NCI-H526 (cell line): ENCODE measurements at places on chromosomes 16 and 17.
A peak's percentile ranks its signal among the peaks of the same experiment; 100 is the strongest.

DNA sequence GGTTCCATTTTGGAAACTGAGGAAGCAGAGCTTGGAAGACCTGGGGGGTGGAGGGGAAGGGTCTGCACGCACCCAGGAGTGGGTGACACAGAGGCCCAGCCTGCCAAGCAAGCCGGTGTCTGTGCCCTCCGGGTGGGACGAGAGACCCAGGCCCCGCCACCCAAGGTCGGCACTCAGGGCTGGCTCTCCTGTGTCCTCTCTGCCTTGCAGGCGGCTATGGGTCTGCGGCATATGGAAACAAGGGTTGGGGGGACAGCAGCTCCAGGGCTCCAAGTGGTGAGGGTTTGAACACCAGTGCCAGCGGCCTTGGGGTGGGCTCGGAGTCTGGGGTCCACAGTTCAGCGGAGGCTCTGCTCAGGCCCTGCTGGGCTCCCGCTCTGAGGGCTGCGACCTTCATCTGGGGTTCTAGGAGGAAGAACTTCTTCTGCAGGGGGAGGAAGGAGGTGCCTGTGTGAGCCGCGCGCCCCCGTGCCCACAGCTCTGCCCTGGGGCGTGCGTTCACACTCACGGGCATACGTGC lies 4.6 kb upstream of the CD7 start:
- no peak for DNase-seq

DNA sequence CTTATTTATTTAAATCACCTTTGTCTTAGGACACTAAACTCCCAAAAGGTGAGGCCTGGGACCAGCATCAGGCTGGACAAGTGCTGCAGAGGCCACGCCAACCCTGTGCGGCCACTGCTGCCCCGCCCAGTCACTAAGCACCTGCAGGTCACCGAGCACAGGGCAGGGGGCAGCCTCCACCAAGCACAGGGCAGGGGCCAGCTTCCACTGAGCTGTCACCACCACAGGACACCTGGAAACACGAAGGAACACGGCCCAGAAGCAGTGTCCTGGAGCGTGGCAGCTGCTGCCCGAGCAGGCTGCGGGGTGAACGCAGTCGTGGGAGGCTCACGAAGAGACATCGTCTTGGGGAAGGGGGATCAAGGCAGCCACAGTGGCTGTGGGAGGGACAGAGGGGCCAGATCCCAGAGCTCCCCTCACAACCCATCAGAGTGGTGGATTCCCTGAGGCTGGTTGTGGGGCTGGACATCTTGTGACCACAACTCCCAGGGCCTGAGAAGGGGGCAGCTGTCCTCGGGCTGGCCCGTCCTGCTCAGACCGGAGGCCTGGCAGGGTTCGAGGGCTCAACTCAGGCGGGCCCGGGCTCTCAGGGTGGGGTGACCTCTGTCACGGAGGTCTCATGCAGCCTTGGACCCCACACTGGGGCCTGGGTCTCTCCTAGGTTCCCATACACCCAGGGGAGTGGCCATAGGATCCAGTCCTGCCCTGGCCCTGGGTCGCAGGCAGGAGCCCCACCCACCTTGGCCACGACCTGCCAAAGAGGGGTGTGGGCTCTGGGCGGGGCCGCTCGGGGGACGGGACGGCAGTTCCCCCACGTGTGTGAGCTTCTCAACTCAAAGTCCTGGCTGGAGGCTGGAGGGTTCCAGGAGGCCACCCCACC lies 18.7 kb downstream of the RAB40B start:
- no peak for DNase-seq

DNA sequence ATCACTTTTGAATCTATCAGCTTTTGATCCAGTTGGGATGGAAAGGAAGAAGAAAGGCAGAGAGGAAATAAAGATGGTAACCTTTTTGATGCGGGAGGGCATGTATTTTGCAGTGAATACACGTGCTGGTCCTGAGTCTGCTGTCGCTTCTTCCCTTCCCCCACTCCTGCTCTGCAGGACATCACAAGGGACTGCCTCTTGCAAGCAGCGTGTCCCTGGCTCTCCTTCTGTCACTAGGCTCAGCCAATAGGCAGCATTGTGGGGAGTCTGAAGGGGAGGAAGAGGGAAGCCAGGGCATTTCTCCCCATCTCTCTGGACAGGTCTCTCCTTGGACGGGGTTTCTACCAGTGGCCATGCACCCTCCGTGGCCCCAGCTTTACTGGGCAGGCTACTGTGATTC lies 15.7 kb upstream of the WFDC1 start:
- no peak for DNase-seq

GRCh38 chr17:78041386-78042179 lies 83.1 kb downstream of the TNRC6C start:
- DNase-seq: no peak

DNA sequence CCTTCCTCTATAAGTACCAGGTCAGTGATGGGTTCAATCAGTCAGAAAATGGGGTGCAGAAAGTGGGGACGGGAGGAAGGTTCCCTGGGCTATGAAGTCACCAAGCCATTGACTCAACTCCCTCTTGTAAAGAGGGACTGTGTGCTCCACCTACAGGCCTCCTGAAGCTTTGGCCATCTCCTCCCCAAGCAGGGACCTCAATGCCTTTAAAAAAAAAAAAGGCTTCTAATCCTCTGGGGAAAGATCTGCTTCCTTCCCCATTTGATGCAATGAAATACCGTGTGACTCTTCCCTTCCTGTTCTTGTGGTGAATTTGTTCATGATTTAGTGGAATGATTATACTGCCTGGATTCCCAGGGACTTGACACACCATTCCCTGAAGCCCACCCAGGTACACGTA lies 30.8 kb downstream of the VWA3A start:
- no peak for DNase-seq

DNA sequence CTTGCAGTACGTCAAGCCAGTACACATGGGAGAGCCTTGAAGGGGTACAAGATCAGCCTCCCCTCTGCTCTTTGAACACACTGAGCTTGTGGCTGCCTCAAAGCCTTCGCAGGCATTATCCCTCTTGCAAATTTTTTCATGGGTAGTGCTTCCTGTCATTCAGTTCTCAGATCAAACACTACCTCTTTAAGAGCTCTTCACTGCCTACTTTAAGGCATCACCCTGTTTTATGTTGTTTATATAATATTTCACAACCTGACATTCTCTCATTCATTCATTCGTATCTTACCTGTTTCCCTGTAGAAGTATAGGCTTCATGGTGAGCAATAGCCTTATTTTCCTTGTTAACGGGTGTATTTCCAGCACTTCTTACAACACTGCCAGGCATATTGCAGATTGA lies 269.1 kb downstream of the CDH13 start:
- no peak for DNase-seq

GRCh38 chr16:68028996-68029395 lies 5.9 kb downstream of the DUS2 start:
- no peak for DNase-seq

- DNase-seq: no peak
Measured at GRCh38 chr16:24729951-24730815, 732 bp downstream of the TNRC6A start.

DNA sequence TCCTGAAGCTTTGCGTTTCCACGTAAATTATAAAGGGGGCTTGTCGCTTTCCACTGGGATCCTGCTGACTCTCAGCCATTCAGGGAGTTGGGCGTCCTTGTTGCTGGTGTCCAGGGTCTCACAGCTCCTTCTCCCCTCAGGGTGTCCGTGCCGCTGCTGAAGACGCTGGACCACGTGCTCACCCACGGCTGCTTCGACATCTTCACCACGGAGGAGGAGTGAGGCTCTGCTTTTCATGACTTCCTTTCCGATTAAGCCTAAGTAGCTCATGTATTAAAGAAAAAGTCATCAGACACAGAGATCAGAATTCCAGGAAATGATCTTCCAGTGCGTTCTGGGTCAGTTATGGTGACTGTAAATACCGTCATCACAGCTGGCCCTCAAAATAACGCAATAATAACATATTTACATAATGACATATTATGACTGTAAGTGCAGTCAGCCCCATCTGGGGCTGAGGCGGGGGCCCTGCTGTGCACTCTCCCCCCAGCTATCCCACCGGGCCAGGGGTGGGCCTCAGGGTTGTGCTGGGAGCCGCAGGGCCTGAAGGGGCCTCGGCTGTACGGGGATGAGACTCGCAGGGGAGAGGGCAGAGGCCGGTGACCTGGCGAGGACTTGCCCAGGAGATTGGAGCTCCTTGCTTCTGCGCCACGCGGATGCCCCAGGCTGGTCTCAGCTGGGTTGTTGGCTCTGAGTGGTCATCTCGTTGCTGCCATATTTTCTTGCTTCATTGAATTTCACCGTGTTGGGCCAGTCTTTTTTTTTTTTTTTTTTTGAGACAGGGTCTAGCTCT lies 92.9 kb upstream of the ZNF750 start:
- DNase-seq: no peak

- no peak for DNase-seq
Measured at GRCh38 chr16:66287926-66288325, 78.6 kb upstream of the CDH5 start.

GRCh38 chr17:38602453-38602852 lies 3.3 kb downstream of the SRCIN1 start:
- DNase-seq: no peak

- DNase-seq: no peak
Measured at GRCh38 chr17:21400816-21401593, 24.8 kb downstream of the KCNJ12 start.

GRCh38 chr17:73338050-73338521 lies 26.3 kb upstream of the CDC42EP4 start:
- no peak for DNase-seq

GRCh38 chr16:46947900-46948547 lies 25.4 kb downstream of the DNAJA2 start:
- peak; percentile 48 for DNase-seq

DNA sequence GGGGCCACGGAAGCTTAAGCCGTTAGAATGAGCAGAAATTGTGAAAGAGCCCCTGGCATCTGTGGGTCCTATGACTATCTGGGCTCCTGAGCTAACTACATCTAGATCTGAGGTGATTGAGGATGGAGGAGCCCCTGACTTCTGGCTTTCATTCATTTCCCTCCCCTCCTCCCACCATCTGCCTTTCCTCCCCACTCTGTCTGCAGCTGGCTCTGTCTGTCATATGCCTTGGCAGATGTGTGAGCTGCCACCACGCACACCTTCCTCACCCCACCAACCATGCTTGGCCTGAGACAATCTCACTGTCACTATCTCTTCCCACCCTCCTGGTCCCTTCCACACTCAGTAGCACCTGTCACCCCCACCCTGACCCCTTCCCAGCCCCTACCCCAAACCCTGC lies 5.1 kb downstream of the CD300E start:
- DNase-seq: no peak
